ENCODE measurements at places on chromosomes 6 and 20.
A peak's percentile ranks its signal among the peaks of the same experiment; 100 is the strongest.

- DNase-seq = no peak
Measured at GRCh38 chr20:859751-860231, 26.3 kb downstream of the FAM110A start.

DNA sequence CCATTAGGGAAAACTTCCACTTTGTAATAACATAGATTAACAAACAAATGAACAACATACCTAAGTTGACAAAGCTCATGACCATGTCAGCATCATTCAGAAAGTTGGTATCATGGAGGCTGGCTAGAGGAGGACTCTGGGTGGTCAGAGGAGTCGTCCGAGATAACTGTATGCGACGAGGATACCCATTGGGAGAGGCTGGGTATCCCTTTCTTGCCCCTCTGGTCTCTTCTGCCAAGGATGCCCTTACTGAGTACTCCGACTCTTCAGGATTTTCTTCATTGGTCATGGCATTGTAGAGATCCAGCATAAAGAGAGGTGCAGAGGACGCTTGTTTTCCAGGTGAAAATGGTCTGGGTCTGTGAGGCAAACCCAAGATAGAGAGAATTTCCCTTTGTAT, 1.1 kb downstream of the BMP5 start:
- no peak for DNase-seq

GRCh38 chr6:106452628-106453027, 92.1 kb downstream of the CRYBG1 start:
- no peak for DNase-seq

DNA sequence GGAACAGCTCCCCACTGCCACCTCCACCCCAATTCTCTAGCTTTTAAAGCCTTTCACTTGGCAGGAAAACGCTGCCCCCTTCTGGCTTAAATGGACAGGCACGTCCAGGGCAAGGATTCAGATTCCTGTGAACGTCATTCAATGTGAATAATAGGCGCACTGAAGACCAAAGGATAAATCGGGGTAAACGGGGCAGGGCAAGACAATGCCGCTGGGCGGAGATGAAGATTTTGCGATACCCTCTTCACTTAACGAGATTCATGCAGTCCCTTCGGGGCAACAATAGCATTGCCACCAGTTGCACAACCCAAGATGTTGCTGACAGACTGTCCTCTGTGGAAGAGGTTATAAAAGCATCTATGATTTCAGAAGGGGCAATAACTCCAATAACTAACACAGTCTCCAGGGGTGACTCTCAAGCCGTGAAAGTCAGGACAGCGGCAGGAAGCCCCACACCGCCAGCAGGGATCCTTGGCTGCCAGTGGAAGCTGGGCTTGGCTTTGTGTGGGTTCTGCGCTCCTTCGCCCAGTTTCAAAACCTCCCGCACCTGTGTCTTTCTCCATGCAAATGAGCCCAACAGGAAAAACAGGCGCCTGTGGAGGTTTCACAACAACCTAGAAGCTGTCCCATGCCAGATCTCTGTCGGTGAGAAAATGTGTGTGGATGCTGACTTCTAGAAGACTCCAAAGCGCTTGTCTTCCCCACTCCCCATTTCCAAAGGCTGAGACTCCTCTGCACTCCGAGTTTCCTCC, 291.8 kb downstream of the BMP7 start:
- DNase-seq = peak; percentile 90

GRCh38 chr6:42279144-42279781, 61.6 kb upstream of the MRPS10 start:
- no peak for DNase-seq

- DNase-seq = no peak
Measured at GRCh38 chr20:57938158-57939108, 228.6 kb upstream of the PMEPA1 start.

DNA sequence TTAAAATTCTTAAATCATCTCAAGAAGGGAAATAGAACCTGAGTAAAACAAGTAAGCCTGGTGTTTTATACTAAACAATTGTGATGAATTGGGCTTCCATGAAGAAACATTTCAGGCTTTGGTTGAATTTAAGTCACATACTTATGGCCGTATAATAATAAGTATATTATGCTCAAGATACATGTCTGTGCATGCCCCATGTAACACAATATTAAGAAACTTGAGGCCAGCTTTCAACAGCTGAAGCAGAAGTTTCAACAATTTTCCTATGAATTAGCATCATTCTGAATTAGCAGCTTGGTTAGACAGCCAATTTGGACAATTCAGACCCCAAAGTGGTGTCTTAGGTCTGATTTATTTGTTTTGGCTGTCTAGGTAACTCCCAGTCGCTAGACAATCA, 243.7 kb downstream of the MYLK4 start:
- DNase-seq = no peak

GRCh38 chr6:144320741-144321140, 35.6 kb downstream of the UTRN start:
- no peak for DNase-seq

DNA sequence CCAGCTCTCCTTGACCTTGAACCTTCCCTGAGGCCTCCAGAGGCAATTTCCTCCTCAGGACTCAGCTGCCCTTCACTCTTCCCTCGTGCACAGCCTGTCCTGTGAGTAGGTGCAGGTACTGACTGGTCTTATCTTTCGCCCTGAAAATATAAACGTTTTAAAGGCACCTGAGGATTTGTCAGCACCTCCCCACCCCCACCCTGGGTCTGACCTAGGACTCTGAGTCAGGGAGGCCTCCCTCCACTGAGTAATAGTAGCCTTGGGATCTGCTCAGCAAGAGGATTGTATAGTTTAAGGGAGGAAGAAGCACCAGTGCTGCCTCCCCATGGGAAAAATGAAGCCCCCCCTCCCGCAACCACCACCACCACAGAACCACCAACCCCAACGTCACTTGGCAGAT, 54.6 kb downstream of the PPARD start:
- DNase-seq = peak; percentile 81

DNA sequence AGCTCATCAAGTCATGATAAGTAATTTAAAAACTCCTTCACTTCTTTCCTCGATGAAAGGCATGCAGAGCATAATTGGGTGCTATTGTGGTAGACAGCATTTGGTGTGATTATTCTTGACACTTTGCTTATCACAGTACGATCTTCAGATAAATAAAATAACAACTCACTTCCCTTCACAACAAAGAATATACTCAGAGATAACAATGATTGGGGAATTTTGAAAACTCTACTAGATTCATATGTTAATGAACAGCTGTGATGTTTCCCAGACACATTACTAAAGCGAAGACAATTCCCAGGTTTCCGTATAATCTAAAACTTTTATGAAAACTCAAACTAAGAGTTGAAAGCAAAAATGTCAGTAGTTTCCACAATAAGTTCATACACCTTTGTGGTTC, 670.6 kb upstream of the EPHA7 start:
- no peak for DNase-seq

DNA sequence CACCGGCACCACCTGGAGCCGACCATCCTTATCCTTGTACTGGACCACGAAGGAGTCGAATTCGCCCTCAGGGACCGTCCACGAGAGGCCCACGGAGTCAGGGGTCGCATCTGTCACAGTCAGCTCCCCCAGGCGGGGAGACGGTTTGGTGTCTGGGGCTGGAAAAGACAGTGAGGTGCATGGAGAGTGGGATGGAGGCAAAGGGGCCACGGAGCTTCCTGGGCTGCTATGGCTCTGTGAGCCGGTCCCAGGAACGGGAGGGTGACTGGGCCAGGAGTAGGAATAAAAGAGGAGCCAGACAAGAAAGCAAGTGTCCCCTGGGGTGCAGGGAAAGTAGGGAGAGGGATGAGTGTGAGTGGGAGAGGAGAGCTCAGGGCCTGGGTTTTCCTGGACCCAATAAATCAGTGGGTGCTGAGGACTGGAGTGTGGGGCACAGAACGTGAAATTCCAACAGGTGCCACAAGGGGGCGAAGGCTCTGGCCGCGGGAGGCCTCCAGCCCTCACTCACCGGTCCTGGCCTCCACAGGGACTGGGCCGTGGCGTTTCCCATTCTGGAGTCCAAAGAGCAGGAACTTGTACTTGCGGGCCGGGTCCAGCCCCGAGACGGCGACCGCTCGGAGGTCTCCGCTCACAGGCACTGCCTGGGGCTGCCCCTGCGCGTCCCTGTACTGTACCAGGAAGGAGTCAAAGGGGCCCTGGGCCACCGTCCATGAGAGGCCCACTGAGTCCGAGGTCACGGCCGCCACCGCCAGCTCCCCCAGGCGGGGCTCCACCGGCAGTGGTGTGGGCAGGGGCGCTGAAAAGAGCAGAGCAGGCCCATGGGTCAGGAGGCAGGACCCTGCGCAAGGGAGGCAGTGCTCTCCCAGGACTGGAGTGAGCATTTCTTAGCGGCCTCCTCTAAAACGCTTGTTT, 9.9 kb downstream of the CYP21A2 start:
- DNase-seq = peak; percentile 57

- no peak for DNase-seq
Measured at GRCh38 chr20:50416269-50417022, 93.7 kb upstream of the PTPN1 start.

GRCh38 chr20:39800111-39800510, 838.0 kb downstream of the DHX35 start:
- no peak for DNase-seq

GRCh38 chr6:73511796-73512195, 9.0 kb downstream of the EEF1A1 start:
- DNase-seq = peak; percentile 17

GRCh38 chr6:158863646-158864045, 44.5 kb upstream of the EZR start:
- no peak for DNase-seq

DNA sequence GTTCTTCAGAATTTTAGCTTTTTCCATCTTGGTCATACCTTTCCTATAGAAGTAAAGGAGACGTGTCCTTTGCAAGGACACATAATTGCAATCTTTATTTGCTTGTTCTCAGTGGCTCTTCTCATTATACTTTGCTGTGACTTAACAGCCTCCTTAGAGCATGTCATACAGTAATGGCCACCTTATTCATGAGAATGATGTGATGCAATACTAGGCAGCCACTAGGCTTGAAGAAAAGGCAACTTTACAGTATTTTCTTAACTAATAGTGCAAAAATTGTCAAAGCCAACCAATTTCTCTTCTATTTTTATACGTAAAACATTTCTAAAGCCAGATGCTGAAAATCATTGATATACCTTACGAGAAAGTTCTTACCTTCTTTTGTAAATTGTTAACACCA, 1296.8 kb upstream of the EYS start:
- DNase-seq = no peak

- no peak for DNase-seq
Measured at GRCh38 chr20:12276011-12276673, 358.4 kb downstream of the BTBD3 start.

Data from NB4 (cell line).